Activated CD8-positive, alpha-beta memory T cell treated with anti-CD3 and anti-CD28 coated beads for 4 hours (primary cell): ENCODE measurements at places on chromosomes 12 and 14.

- DNase-seq, result no peak
Observed at GRCh38 chr14:61517911-61518384, 177.4 kb upstream of the HIF1A start.

DNA sequence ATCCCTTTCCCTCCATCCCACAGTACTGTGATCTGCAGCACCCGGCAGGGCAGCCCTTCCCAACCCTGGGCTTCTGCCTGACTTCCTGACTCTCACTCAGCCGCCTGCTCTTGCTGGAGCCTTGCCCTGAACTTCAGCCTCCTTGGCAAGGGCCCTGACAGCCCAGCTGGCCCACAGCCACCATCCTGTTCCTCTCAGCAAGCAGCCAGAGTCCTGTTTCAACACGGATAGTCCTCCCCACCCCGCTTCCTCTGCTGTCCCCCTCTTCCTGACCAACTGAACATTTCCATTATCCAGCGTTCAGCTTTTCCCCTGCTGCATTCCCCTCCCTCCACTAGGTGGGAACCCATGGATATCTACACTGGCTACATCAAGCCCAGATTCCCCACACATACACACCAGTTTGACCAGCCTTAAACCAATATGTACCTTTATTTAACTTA, 74.0 kb upstream of the MDM1 start:
- DNase-seq, result no peak

- no peak for DNase-seq
Observed at GRCh38 chr12:3085341-3086139, 8.4 kb downstream of the TSPAN9 start.

- no peak for DNase-seq
Observed at GRCh38 chr12:23525450-23526072, 423.9 kb downstream of the SOX5 start.

- DNase-seq, result no peak
Observed at GRCh38 chr14:75449696-75450095, 21.9 kb downstream of the JDP2 start.

- DNase-seq, result peak; percentile 44
Observed at GRCh38 chr12:125065021-125065918, at the start of gene AACS. TSS of gene AACS (plus strand) at chr12:125065435. CDS start at chr12:125065585, 150 bp downstream.

- no peak for DNase-seq
Observed at GRCh38 chr14:26528415-26529182, 69.2 kb downstream of the NOVA1 start.

GRCh38 chr12:94678379-94678778, 28.0 kb upstream of the TMCC3 start:
- DNase-seq, result no peak

DNA sequence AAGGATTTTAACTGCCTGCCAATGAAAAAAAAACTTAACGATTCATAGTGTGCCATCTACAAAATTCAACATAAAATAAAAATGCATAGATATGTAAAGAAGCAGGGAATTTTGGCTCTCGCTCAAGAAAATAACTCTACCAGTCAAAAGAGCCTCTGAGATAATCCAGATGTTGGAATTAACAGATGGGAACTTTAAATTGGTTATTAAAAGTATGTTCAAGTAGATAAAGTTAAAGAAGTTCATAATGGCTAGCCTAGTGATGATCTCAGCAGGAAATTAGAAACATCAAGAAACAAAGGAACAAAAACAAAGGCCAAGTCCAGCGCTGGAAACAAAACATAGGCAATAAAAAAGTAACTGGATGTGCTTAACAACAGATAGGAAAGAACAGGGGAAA, 23.1 kb downstream of the PIK3C2G start:
- DNase-seq, result no peak

GRCh38 chr12:108605000-108605689, 7.3 kb upstream of the TMEM119 start:
- DNase-seq, result no peak

- no peak for DNase-seq
Observed at GRCh38 chr12:85803231-85803630, 33.0 kb downstream of the RASSF9 start.

DNA sequence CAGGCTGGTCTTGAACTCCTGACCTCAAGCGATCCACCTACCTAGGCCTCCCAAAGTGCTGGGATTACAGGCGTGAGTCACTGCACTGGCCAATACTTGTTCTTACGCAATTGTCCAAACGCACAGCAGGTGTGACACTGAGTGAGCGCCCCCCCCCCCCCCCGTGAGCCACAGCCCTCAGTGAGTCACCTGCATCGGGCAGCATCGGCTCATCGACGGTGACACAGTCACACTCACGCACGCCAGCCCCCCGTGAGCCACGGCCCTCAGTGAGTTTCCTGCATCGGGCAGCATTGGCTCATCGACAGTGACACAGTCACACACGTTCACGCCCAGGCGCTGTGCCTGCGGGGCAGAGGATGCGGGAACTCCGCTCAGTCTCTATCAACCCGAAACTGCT, 42.5 kb downstream of the GALNT9 start:
- DNase-seq, result no peak

DNA sequence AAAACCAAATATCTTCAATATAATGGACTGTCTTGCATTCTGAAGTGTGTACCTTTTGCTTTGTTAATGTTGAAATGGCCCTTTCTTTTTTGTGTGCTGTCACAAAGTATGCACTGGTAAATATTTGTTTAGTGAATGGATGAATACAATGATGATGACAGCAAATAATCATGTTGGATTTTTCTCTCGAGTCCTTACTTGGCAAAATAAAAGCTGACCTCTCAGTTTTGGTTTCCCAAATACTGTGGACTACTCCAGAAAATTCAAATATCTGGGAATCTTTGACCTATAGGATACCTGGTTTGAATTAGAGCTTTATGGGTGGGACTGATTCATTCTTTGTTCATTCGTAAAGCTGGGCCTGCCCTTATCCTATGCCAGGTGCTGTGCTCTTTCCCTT, 5.5 kb downstream of the UBE3B start:
- no peak for DNase-seq

- DNase-seq, result no peak
Observed at GRCh38 chr12:65510584-65511050, 232.1 kb downstream of the MSRB3 start.

- DNase-seq, result no peak
Observed at GRCh38 chr14:104578321-104578720, 1.2 kb upstream of the C14orf180 start.

DNA sequence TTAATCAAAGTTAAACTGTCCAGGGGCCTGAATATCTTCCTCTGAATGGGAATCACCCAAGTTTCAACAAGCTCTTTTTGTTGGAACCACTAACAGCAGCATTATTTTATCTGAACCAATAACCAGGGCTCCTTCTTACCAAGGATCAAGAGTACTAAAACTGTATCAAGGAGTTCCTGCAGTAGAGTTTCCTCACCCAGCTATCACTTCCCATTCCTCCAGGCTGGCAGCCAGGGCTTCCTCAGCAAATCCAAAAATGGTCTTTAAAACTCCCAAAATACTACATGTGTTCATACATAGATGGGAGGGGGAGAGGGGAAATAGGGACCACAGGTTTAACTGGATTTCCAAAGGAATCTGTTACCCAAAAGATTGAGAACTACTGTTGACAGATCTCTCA, 10.5 kb downstream of the FMNL3 start:
- DNase-seq, result no peak

GRCh38 chr14:105854600-105855245, 328.3 kb downstream of the TMEM121 start:
- DNase-seq, result no peak

GRCh38 chr14:22761734-22762133, 4.8 kb upstream of the OXA1L start:
- DNase-seq, result no peak

GRCh38 chr12:68978678-68979077, 45.7 kb upstream of the CPM start:
- DNase-seq, result no peak

DNA sequence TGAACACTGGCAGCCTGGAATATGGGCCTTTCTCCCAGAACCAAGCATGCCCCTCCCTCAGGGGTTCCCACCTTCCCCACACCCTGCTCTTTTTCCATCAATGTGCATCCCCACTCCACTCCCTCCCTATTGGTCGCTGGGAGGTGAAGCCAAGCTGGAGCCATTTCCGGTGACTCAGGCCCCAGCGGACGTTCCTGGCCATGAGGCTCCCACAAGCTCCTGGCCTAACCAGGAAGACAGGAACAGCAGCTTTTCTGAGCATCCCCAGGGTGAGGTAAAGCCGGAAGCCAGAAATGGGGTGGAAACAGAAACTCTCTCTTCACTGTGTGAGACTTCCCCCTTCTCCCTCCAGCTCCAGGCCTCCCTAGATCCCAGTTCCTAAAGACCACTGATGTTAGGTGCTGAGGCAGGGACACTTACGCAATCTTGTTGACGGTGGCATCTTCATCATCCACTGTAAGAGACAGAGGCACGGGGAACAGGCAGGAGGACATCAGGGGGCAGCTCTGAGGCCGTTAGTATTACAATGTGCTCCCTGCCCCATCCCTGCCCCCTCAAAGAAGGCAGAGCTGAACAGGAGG, 5.1 kb downstream of the LMBR1L start:
- no peak for DNase-seq

DNA sequence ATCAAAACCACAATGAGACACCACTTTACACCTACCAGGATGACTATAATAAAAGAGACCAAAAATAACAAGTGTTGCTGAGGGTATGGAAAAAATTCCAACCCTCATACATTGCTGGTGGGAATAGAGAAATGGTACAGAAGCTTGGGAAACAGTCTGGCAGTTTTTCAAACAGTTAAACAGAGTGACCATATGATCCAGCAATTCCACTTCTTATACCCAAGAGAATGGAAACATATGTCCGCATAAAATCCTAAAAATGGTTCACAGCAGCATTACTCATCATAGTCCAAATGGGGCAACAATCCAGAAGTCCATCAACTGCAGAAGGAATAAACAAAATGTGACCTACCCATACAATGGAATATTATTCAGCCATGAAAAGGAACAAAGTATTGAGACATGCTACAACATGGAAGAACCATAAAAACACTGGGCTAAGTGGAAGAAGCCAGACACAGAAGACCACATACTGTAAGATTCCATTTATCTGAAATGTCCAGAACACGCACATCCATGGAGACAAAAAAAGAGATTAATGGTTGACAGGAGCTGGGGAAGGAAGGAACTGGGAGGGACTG, 44.5 kb downstream of the CHGA start:
- no peak for DNase-seq

- DNase-seq, result no peak
Observed at GRCh38 chr14:59336098-59336497, 129.1 kb downstream of the GPR135 start.

DNA sequence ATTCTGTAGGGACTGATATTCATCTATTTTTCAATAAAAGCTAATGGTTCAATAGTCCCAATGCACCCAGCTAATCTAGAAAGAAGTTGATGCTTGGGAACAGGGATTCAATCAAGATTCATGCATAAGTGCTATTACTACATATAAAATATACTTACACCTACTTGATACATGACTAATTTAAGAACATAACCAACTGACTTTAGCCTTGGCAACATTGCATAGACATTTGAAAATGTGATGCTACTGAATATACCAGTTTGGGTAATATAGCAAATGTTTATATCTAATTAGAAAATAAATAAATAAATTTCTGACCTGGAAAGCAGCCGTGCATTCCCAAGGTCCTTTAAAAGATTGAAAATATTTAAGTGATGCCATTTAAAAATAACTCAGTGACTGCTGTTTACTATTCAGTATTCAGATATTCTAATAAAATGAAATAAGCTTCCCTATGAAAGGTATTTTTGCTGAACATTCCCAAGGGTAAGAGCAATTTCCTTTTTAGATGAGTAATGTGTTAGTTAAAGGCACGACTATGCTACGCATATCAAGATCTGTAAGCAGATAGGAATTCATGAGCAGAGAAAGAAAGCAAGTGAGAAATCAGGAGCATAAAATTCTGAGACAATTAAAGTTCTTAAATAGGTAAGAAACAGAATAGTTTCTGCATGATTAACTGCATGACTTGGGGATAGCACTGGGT, 160.6 kb upstream of the SYT1 start:
- no peak for DNase-seq

DNA sequence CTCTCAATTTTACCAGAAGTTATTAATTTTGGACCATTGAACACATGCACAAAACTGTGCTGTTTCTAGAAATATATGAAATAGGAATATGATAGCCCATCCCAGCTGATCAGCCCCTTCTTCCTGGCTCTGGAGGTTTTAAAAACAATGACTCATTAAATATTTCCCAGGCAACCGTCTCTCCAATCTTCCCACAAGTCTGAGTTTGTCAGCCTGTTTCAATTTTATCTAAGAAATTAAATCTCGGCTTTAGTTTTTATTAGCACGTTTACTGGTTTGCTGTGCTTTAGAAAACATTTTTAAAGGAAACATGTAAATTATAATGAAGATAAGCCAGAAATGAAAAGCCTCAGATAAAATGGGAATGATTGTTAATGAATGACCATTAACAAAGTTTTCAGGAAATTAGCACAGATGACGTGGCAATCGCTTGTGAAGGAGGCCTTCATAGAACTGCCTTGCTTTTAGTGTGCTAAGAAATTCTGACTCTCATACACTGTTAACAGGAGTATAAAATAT, 89.3 kb upstream of the RAP1B start:
- DNase-seq, result no peak

- DNase-seq, result no peak
Observed at GRCh38 chr14:74290415-74290814, 12.3 kb downstream of the ABCD4 start.

DNA sequence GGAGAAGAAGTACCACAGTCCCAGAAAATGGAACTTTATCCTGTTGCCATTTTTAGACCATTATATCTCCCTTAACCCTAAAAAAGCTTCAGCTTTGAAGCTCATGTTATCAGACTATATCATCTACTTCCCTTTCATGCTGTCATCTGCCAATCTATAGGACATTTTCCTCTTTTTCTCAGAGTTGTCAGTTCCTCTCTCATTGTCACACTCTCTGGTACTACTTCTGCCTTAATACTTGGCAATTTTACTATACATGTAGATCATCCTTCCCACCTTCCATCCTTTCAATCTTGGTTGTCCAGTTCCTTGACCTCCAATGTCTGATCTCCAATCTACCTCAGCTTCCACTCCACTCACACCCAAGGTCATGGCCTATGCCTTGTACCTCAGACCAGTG, 57.4 kb downstream of the SLC15A5 start:
- no peak for DNase-seq

GRCh38 chr12:5388581-5389535, 43.0 kb upstream of the NTF3 start:
- DNase-seq, result no peak
